ENCODE measurements at places on chromosomes 5 and 9. TPM values are rescaled to one million over a fixed set of nuclear protein-coding genes. Genes with fewer than 3 reads are reported as not detected.

NRG2 gene
- 0.73 TPM for total RNA-seq

TAL2 gene
- not detected for total RNA-seq

PPIC gene
- 16.0 TPM for total RNA-seq

- peaks cover 44% of the 10 kb centered on the region for H3K4me1 ChIP-seq
- no peak overlapping the region for H3K4me3 ChIP-seq
- H3K27me3 ChIP-seq, result peaks cover 3% of the 10 kb centered on the region
- peak; percentile 24 for DNase-seq
Measured at GRCh38 chr5:168314735-168315411, 23.4 kb downstream of the WWC1 start.

DNA sequence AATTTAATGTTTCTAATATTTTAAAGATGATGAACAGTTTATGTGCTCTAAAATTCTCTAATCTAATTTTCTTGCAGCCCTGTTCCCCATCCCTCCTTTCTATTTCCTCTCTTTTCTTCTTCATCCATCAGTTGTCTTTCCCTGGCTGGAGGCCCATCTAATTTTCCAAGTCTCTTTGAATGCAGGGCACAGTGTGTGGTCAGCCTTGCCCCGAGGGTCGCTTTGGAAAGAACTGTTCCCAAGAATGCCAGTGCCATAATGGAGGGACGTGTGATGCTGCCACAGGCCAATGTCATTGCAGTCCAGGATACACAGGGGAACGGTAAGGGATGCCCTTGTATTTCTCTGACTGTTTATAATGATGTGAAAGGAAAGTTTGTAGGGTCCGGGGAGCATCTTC lies 111.8 kb downstream of the MEGF10 start:
- peaks cover 29% of the 10 kb centered on the region for H3K4me1 ChIP-seq
- H3K36me3 ChIP-seq, result peaks cover 4% of the 10 kb centered on the region
- H3K27ac ChIP-seq, result no peak overlapping the region

- no peaks in the 10 kb centered on the region for H3K27me3 ChIP-seq
- H3K4me3 ChIP-seq, result no peak overlapping the region
- H3K27ac ChIP-seq, result no peak overlapping the region
Measured at GRCh38 chr9:128617943-128618342, 38.7 kb downstream of the DYNC2I2 start.

- peaks cover 19% of the 10 kb centered on the region for H3K36me3 ChIP-seq
- peaks cover 20% of the 10 kb centered on the region for H3K4me1 ChIP-seq
- H3K27me3 ChIP-seq, result peaks cover 20% of the 10 kb centered on the region
- DNase-seq, result peak; percentile 3
- no peak overlapping the region for H3K27ac ChIP-seq
- no peak overlapping the region for H3K4me3 ChIP-seq
Measured at GRCh38 chr5:178201927-178202235, 2.5 kb upstream of the HNRNPAB start.

- no peak overlapping the region for H3K4me3 ChIP-seq
- H3K27me3 ChIP-seq, result no peaks in the 10 kb centered on the region
- DNase-seq, result no peak
- peaks cover 6% of the 10 kb centered on the region for H3K36me3 ChIP-seq
- H3K4me1 ChIP-seq, result peaks cover 11% of the 10 kb centered on the region
- H3K27ac ChIP-seq, result no peak overlapping the region
Measured at GRCh38 chr5:120151181-120151580, 312.9 kb upstream of the PRR16 start.

Data from WTC11 (cell line).